ENCODE measurements at places on chromosomes 5 and 9. TPM values are rescaled to one million over a fixed set of nuclear protein-coding genes. Genes with fewer than 3 reads are reported as not detected.

DNA sequence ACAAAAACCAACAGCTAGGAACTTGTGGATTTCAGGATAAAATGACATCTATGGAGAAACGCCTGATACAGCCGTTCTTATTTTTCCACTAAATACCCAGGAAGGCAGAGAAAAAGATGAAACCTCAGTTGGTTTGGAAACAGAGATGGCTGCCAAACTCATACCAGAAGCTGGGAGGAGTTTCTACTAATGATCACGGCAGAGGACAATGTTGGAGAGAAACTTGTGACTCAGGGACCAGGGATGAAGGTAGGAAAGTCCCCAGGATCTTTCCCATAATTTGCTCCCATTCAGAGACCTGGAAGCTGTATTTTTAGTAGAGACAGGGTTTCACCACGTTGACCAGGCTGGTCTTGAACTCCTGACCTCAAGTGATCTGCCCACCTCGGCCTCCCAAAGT lies 187.1 kb upstream of the IER5L start:
- DNase-seq: no peak

GRCh38 chr9:70083429-70083828 lies 39.8 kb downstream of the MAMDC2 start:
- no peak for DNase-seq

DNA sequence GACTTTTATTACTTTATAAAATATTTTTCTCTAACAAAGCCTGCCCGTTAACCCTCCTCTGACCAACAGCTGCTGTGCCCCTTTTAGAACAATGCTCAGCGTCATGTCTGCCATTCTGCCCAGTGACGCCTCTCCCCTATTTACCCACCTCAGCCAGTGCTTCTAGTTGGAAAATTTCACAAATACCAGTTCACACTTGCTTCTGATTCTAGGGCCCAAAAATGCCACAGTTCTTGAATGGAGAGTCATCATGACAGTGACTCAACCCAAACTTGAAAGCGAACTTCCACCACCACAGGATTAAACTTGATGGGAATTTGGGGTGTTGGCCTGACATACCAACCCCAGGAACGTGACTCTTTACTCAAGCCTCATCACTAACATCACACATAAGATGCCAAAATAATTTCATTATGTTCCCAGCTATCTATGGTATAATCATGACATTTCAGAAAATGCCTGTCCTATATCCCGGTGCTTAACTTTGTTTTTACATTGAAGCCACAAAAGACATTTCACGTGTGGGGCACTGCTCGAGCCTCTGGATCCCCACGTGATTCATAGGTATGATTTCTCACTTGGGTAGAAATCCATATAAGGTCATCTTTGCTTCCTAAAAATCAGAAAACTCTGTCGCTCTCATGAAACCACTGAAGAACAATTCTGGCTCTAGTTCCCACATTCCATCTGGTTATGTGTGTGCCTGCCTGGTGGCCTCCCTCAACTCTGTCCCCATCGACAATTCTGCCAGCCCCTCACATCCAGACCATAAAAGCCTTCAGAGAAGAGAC lies 220.9 kb downstream of the ACTL7B start:
- DNase-seq: peak; percentile 100

GRCh38 chr5:175654807-175655206 lies 3.1 kb upstream of the HRH2 start:
- no peak for DNase-seq

GRCh38 chr9:88458716-88459465 lies 70.6 kb downstream of the SPIN1 start:
- no peak for DNase-seq

The APC gene
- total RNA-seq: 26.6 TPM

DNA sequence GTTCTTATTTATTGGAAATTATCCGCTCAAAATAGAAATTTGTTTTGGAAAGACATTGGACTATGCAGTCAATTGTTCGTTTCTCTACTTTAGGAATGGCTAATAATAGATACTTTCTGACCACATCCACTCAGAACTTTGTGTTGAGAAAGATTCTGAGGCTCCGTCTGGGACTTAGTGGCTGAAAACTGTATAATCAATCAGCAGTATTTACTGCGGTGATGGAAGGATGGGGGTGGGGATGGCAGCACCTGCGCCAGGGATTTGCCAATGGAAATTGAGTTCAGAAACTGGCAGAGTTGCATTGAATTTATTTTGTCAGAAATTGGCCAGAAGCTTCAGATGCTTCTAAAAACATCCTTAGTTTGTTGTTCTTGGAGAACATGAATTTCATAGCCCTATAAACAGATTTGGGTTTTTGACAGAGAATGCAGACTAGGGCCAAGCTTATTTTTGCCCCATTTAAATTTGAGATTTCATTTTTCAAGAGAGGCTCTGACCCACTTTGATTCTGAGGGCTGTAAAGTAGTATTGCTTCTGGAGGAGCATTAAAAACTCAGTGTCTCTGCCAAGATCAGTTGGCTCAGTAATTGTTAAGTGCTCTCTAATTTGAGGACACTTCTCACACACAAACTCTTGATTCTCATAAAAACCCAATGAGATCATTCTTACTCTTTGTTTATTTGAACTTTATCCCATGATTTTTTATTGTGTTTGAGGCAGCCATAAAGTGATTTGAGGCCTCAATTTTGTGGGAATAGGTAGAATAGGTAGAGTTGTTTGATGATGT lies 215.1 kb downstream of the CD180 start:
- DNase-seq: no peak

- DNase-seq: no peak
Observed at GRCh38 chr9:28921857-28922500, 1348.7 kb upstream of the C9orf72 start.

GRCh38 chr5:77892061-77893010 lies 116.2 kb upstream of the TBCA start:
- DNase-seq: no peak

GRCh38 chr5:122690266-122690665 lies 84.6 kb upstream of the SNX2 start:
- DNase-seq: no peak

- DNase-seq: no peak
Observed at GRCh38 chr5:1137567-1138444, 25.9 kb upstream of the SLC12A7 start.

All from foreskin keratinocyte (primary cell).